Osteoblast (primary cell): ENCODE measurements at places on chromosomes 6 and 20. TPM values are rescaled to one million over a fixed set of nuclear protein-coding genes. Genes with fewer than 3 reads are reported as not detected.

DNA sequence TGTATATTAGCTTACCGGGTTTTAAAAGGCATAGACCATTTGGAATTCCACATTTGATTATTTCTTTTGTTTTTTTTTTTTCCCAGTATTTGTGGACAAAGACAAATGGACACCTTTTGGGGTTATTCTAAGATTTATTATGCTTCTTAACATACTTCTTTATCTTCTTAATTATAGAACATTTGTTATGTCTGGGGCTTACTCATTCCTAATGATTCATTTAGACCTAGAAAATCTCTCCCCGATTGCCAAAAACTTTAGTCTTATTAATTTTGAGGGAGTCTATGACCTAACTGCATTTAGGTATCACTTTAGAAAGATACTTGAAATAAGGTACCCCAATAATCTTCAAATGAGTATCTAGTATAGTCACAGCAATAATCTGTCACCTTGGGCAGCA is 170.7 kb upstream of the PREP start:
- DNase-seq = no peak
- no peak overlapping the region for H3K4me3 ChIP-seq
- no peaks in the 10 kb centered on the region for H3K27me3 ChIP-seq
- H3K36me3 ChIP-seq = no peaks in the 10 kb centered on the region

DNA sequence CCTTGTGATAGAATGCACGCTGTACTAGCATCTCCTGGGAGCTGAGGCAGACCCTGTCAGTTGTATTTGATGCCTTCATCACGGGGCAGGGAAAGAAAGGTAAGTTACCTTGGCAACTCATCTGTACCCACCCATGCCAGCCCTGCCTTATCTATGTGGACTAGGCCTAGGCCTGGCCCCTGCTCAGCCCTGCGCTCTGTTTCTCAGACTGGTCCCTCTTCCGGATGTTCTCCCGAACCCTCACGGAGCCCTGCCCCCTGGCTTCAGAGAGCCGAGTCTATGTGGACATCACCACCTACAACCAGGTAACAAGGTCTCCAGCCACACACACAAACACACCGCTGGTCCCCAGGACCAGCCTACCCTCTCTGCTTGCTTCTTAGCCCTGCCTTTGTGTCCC is 4.2 kb downstream of the PIGT start:
- H3K36me3 ChIP-seq = peaks cover 48% of the 10 kb centered on the region
- no peak for DNase-seq
- H3K4me3 ChIP-seq = no peak overlapping the region
- H3K27ac ChIP-seq = peak overlapping the region; percentile 79
- H3K27me3 ChIP-seq = no peaks in the 10 kb centered on the region

- no peaks in the 10 kb centered on the region for H3K27me3 ChIP-seq
- H3K27ac ChIP-seq = no peak overlapping the region
- H3K36me3 ChIP-seq = no peaks in the 10 kb centered on the region
- H3K4me3 ChIP-seq = no peak overlapping the region
- peaks cover 10% of the 10 kb centered on the region for H3K4me1 ChIP-seq
Measured at GRCh38 chr6:25004357-25004756, 68.6 kb upstream of the RIPOR2 start.

- H3K27me3 ChIP-seq = no peaks in the 10 kb centered on the region
- peaks cover 10% of the 10 kb centered on the region for H3K36me3 ChIP-seq
- peak; percentile 80 for DNase-seq
- peak overlapping the region; percentile 83 for H3K4me3 ChIP-seq
Measured at GRCh38 chr6:136823128-136823660, 802 bp downstream of the PEX7 start.

DNA sequence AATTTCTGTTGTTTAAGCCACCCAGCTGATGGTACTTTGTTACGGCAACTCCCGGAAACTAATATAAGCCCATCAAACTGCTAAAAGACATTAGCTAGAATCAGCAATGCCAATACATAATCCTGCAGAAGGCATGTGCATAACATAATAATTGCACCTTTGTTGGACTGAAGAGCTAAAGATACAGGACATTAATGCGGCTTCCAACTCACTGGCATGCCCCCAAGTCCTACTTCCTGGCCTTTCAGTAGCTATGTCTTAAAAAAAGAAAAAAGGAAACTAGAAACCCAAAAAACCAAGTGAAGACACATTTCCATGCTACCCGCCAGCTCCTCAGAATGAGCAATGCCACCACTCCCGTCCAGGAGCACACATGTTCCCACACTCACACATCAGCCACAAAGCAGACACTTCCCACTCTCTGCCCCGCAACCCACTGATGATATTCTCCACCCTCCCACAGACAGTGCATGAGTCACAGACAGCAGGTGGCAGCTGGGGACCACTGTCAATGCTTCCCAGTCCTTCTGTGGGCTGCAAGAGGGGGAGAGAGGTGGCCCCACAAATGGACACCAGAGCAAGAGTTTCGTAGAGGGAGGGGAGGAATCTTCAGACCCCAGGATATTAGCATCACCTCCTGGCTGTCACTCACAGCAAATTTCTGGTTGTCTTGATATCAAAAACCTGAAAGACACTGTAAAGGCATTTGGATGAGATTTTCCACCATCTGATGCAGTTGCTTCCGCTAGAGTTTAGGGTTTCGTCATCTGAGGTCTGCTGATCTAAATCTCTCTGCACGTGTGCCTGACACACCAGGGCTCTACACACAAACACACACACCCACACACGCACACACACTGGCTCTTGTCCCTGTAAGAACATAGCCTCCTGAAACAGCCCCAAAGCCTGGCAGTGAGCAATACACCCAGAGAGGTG is 32.8 kb downstream of the GFOD1 start:
- H3K4me3 ChIP-seq = no peak overlapping the region
- H3K36me3 ChIP-seq = no peaks in the 10 kb centered on the region
- no peak overlapping the region for H3K27ac ChIP-seq
- no peak for DNase-seq

Gene SRXN1
- total RNA-seq = 60.1 and 65.1 TPM in 2 replicates

Gene OXT
- not detected in 2 replicates for total RNA-seq
